Stimulated activated CD8-positive, alpha-beta memory T cell treated with anti-CD3 and anti-CD28 coated beads, Interleukin-2, amount 100 ng/mL, for 1 hour (primary cell): ENCODE measurements at places on chromosomes 3 and 15.

DNA sequence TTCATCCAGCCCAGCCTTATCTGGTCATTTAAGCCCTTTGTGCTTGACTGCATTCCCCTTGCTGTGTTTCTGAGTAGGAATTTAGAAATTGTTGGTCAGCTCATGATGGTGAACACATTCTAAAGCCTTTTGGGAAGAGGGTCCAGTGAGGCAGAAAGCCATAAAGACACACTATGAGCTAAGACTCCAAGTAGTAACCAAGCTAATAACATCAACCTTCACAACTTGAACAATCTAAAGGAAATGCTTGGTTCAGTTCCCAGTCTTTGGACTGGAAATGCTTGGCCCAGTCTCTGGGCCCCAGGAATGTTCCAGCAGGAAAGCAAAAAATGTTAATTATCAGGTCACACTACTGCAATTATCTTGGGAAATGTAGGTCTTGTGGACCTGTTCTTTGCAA lies 7.7 kb downstream of the PLSCR1 start:
- DNase-seq, result no peak

DNA sequence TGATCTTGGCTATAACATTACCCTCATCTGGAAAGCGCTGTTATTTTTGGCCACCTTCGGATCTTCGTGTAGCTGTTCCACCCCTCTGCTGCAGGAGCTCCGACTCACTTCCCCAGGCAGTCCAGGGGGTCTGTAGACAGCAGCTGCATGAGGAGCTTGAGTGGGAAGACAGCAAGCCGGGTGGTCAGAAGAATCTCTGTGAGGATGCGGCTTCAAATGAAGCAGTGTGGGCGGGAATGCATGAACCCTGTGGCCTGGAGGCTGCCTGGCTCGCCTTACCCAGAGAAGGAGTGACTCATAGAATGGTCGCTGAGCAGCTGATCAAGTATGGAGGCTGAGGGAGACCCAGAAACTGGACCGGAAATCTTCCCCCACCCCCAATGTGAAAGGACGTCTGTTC lies 45.2 kb upstream of the NR2F2 start:
- DNase-seq, result no peak

DNA sequence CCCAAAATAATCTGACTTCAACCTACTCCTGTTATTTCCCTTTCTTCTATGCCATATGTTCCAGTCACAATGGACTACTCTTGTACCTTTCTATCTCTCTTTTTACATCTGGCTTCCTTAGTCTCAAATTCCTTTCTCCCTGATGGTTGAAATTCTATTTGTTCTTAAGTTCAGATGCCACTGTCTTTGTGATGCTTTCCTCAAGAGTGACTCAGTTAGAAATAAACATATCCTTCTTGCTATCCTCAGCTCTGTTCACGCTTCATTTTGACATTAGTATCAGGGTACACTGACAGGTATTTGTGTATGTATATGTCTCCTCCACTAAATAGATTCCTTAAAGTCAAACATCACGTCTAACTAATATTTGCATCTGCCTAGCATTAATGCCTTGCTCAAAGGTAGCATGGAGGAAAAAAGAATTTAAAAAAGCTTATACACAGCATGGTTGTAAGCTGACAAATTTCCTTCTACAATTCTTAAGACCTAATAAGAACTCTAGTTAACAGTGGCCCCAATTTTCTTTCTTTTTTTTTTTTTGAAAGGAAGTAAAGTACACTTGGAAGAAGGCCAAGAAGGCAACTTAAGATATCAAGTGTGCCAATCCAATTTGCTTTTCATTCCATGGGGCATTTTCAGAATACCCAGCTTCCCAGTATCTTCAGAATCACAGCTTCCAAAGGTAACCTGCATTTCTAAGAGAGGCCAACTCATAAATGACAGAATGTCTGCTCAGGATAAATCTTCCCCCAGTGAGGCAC lies 58.0 kb downstream of the CHAC1 start:
- DNase-seq, result no peak

DNA sequence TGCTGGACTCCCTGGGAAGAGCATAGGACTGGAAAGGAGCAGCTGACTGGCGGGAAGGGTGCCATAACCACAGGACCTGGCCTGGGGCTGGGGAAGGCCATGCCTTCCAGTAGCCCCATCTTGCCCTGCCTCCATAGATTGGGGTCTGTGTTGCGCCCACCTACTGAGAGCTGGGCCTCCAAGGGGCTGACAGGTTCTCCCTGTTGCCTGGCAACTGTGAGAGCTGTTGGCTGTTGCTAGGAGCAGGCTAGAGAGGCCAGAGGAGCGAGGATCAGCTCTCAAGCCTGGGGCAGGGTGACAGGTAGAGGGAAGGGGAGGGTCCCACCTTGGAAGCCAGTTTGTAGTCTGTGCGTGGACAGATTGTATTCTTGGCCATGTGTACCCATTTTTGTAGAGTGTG lies 2.8 kb upstream of the GNAI2 start:
- DNase-seq, result no peak

GRCh38 chr3:145936971-145937370 lies 224.0 kb downstream of the PLOD2 start:
- DNase-seq, result no peak

DNA sequence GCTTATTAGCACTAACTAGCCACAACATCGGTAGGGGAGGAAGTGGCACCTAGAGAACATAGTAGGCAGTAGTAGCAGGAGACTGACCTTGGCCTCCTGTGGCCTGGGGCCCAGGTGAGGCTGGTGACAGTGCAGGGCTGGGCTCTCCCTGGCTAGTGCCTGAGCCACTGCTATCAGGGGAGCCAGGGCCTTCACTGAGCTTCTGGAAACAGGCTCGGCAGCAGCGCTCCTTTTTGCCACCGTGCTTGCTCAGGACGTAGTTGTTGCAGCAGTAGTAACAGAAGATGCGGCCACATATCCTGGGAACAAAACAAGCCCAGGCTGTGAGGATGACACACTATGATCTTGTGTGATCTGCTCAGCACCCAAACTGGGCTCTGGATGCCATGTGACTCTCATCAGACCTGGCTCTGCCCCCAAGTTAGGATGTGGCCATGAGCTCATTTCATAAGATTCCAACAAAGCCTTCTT lies 15.1 kb downstream of the CXCR6 start:
- no peak for DNase-seq

GRCh38 chr3:52498137-52499054 lies 3.3 kb downstream of the STAB1 start:
- no peak for DNase-seq

DNA sequence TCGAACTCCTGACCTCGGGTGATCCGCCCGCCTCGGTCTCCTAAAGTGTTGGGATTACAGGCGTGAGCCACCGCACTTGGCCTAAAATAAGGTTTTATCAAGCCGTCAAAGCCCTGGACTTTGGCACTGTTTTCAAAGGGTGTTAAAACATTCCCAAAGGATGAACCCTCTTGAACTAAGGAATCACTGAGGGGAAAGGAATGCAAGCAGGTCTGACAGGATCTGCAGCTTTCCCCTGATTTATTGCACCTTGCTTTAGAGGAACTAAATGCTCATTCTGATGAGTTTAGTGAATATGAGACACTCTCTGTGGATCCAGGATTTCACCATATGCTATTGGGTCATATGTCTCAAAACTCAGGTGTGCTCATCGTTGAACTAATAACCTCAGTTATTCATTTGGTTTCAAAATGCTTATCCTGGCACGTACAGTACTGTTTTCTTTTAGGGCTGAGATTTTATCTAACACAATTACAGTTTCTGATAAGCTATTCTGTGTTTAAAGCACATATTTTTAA lies 63.0 kb upstream of the TSC22D2 start:
- DNase-seq, result no peak

DNA sequence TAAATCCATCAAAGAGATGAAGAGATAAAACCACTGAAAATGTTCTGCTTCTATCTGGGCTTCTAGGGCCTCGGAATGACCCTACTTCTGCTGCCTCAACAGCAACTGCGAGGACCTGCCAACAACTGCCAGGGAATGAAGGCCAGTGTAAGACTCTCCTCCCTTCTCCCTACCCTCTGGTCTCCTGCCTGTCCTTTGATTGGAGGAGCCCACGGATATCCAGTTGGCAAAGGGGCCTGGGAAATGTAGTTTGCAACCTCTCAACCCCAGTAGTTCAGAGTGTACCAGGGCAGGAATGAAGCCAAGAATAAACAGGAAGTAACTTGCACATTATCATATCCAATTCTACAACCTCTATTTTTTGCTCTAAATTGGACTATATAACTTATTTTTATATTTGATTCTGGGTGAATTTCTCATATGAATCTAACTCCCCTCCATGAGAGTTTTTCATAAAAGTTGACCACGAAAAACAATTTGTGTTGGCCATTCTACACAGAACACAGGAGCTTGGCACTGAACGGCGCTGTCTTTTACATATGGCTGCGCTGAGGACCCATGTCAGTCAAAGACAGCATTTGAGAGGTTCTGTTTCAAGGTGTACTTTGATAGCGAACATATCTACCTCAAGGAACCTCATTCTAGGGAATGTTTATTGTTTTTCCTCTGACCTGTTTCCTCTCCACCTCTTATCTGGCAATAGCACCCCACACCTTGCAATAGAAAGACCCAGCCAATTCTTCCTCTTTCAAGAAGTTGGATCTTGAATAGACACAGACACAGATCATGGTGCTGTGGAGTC lies 91.1 kb upstream of the RNF7 start:
- DNase-seq, result no peak

DNA sequence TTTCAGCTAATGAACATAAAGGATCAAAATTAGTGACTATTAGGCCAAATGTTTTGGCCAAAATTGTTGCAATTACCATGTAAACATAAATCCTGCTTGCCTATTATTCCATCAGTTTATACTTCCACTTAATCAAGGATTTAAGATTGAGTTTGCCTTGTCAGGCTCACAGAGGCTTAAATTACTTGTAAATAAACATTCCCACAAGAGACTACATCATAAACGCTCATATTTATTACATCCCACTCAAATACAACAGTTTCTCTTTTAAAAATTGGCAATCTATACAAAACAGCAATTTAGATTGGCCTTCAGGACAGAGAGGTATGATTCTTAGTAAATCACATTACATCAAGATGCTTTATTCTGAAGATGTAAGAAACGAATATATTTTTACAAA lies 9.9 kb upstream of the MAP4 start:
- no peak for DNase-seq

DNA sequence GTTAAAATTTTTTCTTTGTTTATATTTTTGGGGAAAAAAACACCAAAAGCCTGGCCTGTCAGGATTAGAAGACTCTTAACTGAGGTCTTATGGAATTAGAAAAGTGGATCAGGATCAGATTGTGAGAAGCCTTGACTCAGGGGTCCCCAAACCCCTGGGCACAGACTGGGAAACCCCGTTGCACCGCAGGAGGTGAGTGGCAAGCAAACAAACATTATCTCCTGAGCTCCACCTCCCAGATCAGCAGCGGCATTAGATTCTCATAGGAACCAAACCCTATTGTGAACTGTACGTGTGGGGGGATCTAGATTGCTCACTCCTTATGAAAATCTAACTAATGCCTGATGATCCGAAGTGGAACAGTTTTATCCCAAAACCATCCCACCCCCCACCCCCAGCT lies 117.2 kb downstream of the TCF12 start:
- DNase-seq, result no peak

DNA sequence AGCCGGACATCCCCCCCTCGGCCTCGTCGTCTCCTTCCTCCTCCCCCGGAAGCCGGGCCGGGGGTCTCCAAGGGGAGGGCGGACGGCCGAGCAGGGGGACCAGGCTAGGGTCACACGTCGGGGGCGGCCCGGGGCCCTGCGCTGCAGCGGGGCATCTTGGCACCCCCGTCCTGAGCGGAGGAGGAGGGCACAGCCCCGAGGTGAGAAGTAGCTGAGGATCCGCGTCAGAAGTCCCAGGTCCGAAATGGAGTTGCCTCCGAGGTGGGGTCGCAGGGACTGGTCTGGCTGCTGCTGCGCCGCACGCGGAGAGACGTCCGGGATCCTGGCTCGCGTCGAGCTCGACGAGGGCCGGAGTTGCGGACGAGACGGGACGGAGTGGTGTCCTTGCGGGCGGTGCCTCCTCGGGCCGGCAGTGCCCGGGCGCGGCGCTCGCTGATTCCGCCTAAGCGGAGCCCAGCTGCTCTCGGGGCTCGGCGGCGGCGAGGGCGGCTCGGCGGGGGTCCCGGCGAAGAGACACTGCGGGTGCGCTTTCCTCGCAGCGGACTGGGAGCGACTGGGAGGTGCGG lies at the start of gene ADCY5:
TSS of gene ADCY5 (minus strand) at position 555 of the 566 bp plus-strand sequence. CDS start at position 10, 545 bp downstream.
- no peak for DNase-seq

GRCh38 chr3:181941250-181941649 lies 229.5 kb downstream of the SOX2 start:
- DNase-seq, result no peak

DNA sequence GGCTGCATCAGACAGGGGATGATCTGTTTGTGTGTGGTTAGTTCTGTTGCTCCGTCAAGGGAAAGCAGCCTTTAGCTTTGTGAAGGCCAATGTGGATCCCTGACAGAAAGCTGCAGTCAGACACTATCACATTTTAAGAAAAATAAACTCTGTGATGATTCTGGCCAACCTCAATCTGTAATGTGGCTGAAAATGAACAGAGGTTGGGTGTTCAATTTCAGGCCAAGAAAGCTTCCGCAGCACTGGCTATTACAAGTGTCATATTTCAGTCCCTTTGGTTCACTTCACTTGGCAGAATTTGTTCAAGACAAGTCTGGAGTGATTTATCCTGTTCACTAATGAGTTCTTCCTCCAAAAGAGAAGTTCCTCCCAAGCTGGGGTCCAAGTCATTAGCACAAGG lies 571.8 kb upstream of the IL12A start:
- DNase-seq, result no peak

DNA sequence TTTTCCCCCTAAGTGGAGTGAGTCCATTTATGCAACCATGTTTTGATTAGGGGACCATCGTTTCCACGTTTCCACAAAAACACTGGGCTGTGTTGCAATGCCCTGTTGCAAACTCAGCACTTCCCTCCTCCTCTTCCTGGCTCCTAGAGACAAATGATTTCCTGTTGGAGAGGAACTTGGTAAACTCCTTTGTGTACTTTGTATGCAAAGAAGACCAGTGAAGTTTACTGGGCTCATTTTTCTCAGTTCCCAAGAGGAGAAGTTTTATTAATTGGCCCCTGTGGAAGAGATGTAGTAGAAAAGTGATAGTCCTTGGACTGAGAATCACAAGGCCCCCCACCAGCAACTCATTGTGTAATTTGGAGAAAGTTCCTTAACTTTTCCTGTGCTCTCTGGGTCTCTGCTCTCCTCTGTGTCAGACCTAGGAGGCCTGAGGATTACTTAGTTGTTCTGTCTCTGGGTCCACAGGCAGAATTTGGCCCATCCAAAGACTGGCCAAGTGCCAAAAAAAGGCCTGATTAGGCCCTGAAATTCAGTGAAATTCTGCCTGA lies 95.0 kb downstream of the ATG7 start:
- DNase-seq, result no peak

DNA sequence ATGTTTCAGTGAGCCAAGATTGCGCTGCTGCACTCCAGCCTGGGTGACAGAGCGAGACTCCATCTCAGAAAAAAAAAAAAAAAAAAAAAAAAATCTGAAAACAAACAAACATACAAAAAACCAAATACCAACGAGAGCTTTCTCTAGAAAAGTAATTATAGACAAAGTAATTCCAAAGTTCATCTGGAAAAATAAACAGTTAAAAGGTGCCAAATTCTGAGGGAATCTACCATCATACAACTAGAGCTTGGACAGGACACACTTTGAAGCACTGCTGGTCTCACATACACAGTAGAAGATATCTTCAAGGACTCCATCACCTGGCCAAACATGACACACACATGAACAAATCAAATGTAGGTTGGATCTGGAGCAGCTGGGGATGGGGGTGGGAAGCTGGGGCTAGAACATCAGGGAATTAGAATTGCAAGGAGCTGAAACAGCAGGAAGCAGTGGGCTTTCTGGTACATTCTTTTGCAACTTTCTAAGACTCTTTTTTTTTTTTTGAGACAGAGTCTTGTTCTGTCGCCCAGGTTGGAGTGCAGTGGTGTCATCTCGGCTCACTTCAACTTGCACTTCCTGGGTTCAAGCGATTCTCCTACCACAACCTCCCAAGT lies 41.1 kb upstream of the CTSH start:
- no peak for DNase-seq

- no peak for DNase-seq
Observed at GRCh38 chr3:182794455-182795388, 1.4 kb downstream of the ATP11B start.
